ENCODE measurements at places on chromosomes 4 and X.

- no peak for DNase-seq
These were observed 82.1 kb downstream of the CLDN34 start for GRCh38 chrX:10049236-10049635.

DNA sequence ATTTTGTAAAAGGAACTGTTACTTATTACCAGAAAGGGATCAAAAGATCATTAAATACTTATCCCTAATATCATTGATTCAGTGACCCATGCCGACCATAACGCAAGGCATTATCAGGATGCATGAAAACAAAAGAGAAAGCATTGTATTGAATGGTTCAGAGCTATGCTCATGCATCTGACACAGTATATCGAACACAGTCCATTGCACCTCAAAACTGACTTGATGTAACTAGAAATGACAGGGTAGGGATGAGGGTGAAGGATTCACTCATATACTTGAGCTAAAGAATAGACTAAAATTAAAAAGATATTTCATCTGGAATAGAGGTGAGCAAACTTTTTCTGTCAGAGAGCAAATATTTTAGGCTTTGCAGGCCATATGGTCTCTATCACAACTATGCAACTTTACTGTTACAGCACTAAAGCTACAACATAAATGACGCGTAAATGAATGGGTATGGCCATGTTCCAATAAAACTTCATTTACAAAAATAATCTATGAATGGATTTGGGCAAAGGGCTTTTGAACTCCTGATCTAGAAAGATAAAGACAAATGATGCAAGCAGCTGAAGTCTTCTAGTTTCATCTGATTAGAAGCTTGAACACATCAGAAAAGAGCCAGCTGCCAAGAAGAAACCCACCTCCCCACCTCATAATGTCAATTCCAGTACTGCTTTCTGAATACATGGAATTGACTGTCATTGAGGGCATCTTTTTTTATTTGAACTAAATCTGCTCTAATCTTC, 12.9 kb upstream of the SPP1 start:
- DNase-seq = no peak

- no peak for DNase-seq
These were observed 148.6 kb downstream of the SOWAHB start for GRCh38 chr4:76749355-76749754.

GRCh38 chrX:25287521-25287920, 271.8 kb upstream of the ARX start:
- DNase-seq = no peak

- DNase-seq = no peak
These were observed 1.4 kb upstream of the RHOH start for GRCh38 chr4:40195182-40196177.

- DNase-seq = no peak
These were observed 38.2 kb downstream of the HTRA3 start for GRCh38 chr4:8307714-8308113.

GRCh38 chr4:2076908-2077536, 17.9 kb downstream of the NAT8L start:
- DNase-seq = no peak

DNA sequence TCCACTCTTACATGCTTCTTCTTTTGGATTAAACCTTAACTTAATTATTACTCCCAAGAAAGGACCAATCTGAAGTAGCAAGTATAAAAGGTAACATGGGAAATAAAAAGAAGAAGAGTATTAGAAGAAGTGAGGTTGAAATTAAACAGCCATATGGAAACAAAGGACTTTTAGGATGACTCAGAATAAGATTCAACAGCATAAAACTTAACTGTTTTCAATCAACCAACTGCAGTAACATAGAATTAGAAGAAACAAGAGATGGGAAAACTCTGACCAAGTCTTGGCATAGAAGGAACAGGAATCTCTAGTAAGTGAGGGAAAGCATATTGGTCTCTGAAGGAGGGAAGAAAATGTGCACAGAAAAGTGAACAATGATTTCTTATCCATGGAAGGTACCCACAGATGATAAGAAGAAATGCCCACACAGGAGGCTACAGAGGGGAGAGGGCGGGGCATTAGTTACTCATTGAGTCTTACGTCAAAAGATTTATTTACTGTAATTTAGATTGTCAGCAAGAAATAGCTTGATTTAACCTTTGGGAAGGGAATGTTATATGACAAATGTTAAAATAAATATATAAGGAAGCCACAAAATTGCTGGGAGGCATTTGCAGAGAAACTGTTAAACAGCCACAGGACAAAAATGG, 177.3 kb downstream of the BANK1 start:
- DNase-seq = no peak

DNA sequence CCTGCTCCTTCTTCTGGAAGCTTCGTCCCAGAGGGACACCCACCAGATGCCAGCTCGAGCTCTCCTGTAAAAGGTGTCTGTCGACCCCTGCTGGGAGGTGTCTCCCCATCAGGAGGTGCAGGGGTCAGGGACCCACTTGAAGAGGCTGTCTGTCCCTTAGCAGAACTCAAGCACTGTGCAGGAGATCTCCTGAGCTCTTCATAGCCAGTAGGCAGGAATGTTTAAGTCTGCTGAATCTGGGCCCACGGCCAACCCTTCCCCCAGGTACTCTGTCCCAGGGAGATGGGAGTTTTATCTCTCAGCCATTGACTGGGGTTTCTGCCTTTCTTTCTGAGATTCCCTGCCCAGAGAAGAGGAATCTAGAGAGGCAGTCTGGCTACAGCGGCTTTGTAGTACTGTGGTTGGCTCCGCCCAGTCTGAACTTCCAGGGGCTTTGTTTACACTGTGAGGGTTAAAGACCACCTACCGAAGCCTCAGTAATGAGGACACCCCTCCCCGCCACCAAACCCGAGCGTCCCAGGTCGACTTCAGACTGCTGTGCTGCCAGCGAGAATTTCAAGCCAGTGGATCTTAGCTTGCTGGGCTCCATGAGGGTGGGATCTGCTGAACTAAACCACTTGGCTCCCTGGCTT, 1383.0 kb upstream of the TENM3 start:
- no peak for DNase-seq

Data from cerebellar cortex (tissue), 1 donor.